Small intestine (tissue), 16 donors: ENCODE measurements at places on chromosomes 3 and 15. TPM values are rescaled to one million over a fixed set of nuclear protein-coding genes. Genes with fewer than 3 reads are reported as not detected.

Gene EPHB1
- 1.0 TPM for polyA plus RNA-seq

Gene RSRC1
- 9.7 TPM for polyA plus RNA-seq

Gene ARHGAP31
- polyA plus RNA-seq = 5.0 TPM

Gene SLC15A2
- polyA plus RNA-seq = 2.6 TPM

Gene CLN6
- 7.8 TPM for polyA plus RNA-seq

Gene SH2D7
- 3.8 TPM for polyA plus RNA-seq

Gene KPNA4
- 13.2 TPM for polyA plus RNA-seq

Gene OR5H6
- not detected for polyA plus RNA-seq

Gene SNTN
- polyA plus RNA-seq = not detected

Gene CYP8B1
- polyA plus RNA-seq = not detected

Gene TP63
- polyA plus RNA-seq = not detected

Gene AGTR1
- 2.3 TPM for polyA plus RNA-seq

Gene KBTBD13
- not detected for polyA plus RNA-seq

Gene CCR3
- not detected for polyA plus RNA-seq

Gene PEX11A
- polyA plus RNA-seq = 16.8 TPM

Gene C3orf49
- polyA plus RNA-seq = not detected

Gene MDFIC2
- polyA plus RNA-seq = not detected

Gene RTP3
- polyA plus RNA-seq = not detected

Gene SI
- polyA plus RNA-seq = 156 TPM

Gene NR2E3
- 0.27 TPM for polyA plus RNA-seq

Gene PLSCR2
- polyA plus RNA-seq = not detected

Gene GRK7
- not detected for polyA plus RNA-seq

Gene SLC25A36
- 118 TPM for polyA plus RNA-seq

Gene CCDC39
- 0.09 TPM for polyA plus RNA-seq

Gene LRRK1
- 6.3 TPM for polyA plus RNA-seq

Gene CD200R1
- 0.48 TPM for polyA plus RNA-seq

Gene SCN5A
- polyA plus RNA-seq = 0.27 TPM

Gene TF
- polyA plus RNA-seq = 8.3 TPM

Gene KCNMB3
- polyA plus RNA-seq = 3.9 TPM

Gene C3orf22
- not detected for polyA plus RNA-seq

Gene ATP13A4
- 0.24 TPM for polyA plus RNA-seq

Gene SLC22A13
- 0.15 TPM for polyA plus RNA-seq

Gene FANCD2OS
- not detected for polyA plus RNA-seq

Gene ZSCAN2
- 3.2 TPM for polyA plus RNA-seq

Gene ITPKA
- polyA plus RNA-seq = 49.4 TPM

Gene FGD5
- polyA plus RNA-seq = 5.7 TPM

Gene ZNF860
- 0.27 TPM for polyA plus RNA-seq

Gene POMGNT2
- 1.6 TPM for polyA plus RNA-seq

Gene MYRIP
- polyA plus RNA-seq = 4.5 TPM

Gene GOLGA6B
- not detected for polyA plus RNA-seq

Gene OR5K4
- not detected for polyA plus RNA-seq

Gene SLC35A5
- polyA plus RNA-seq = 19.1 TPM

Gene GHSR
- not detected for polyA plus RNA-seq

Gene CASR
- polyA plus RNA-seq = 0.22 TPM

Gene THBS1
- 2.0 TPM for polyA plus RNA-seq

Gene UBAP1L
- polyA plus RNA-seq = 4.9 TPM

Gene CAND2
- not detected for polyA plus RNA-seq

Gene NDUFB5
- 124 TPM for polyA plus RNA-seq

Gene LMCD1
- polyA plus RNA-seq = 29.4 TPM

Gene RBP2
- 1,530 TPM for polyA plus RNA-seq

Gene CCK
- 13.8 TPM for polyA plus RNA-seq

Gene CMTM8
- polyA plus RNA-seq = 10.3 TPM

Gene CDHR4
- polyA plus RNA-seq = not detected

Gene WNT7A
- not detected for polyA plus RNA-seq

Gene RBMS3
- 6.4 TPM for polyA plus RNA-seq

Gene RARRES1
- 165 TPM for polyA plus RNA-seq

Gene FAM131A
- polyA plus RNA-seq = 13.1 TPM

Gene MLH1
- polyA plus RNA-seq = 10.8 TPM

Gene HTD2
- 6.5 TPM for polyA plus RNA-seq
